Activated CD4-positive, alpha-beta T cell treated with anti-CD3 and anti-CD28 coated beads, Interleukin-2, amount 10 ng/mL, durations not matched to agents 7 days and 5 days (primary cell): ENCODE measurements at places on chromosomes 5 and 9. TPM values are rescaled to one million over a fixed set of nuclear protein-coding genes. Genes with fewer than 3 reads are reported as not detected.

- H3K36me3 ChIP-seq, result no peaks in the 10 kb centered on the region
- no peaks in the 10 kb centered on the region for H3K27me3 ChIP-seq
- no peak overlapping the region for H3K27ac ChIP-seq
- no peak overlapping the region for H3K4me3 ChIP-seq
- peaks cover 19% of the 10 kb centered on the region for H3K4me1 ChIP-seq
Observed at GRCh38 chr5:146797658-146798057, 80.9 kb downstream of the PPP2R2B start.

- peak overlapping the region; percentile 52 for H3K27ac ChIP-seq
- H3K36me3 ChIP-seq, result peaks cover 35% of the 10 kb centered on the region
- H3K27me3 ChIP-seq, result no peaks in the 10 kb centered on the region
- no peak overlapping the region for H3K4me3 ChIP-seq
Observed at GRCh38 chr9:127519301-127520166, 68.2 kb downstream of the LRSAM1 start.

Gene DOCK8
- 270 TPM for total RNA-seq

Gene TARS1
- 155 TPM for total RNA-seq

Gene KIF24
- total RNA-seq, result 12.5 TPM

Gene SLC25A2
- 0.42 TPM for total RNA-seq

Gene EIF4E1B
- total RNA-seq, result not detected

Gene PCDHB10
- not detected for total RNA-seq
